ENCODE measurements at places on chromosomes 3 and 15.

DNA sequence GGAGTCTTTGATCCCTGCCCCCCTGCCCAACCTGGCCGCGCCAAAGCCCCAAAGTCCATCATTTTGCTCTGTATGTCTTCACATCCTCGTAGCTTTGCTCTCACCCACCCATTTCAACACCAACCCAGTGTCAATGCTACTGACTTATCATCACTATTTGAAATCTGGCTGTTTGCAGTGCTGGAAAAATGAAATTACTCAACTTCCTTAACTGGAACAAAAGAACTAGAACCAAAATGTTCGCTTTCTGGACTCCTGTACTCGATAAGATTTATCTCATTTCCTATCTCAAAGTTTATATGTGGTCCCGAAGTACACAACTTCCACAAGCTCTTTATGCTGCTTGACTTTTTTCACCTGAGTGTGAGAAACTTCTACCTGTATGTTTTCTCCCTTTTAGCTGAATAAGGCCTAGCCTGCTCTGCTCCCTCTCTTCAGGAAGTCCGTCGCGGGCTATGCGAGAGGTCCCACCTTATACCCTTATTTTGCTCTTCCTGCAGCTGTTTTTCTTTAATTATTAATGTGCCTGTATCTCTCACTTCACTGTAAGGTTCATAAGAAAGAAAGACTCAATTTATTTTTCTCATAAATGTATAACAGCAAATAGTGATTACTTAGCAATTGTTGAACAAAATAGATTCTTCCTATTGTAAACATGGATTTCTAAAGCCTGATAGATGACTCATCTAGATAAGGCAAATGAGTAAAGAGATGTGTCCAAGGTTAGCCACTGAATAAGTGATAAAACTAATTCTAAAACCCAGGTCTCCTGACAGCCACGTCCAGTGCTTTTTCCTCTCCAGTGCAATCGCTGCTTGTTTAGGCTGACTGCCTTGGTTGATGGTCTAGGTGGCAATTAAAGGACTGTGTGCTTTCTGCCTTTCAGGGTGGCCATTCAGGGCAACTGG, 464.1 kb upstream of the TPRG1 start:
- no peak for DNase-seq

DNA sequence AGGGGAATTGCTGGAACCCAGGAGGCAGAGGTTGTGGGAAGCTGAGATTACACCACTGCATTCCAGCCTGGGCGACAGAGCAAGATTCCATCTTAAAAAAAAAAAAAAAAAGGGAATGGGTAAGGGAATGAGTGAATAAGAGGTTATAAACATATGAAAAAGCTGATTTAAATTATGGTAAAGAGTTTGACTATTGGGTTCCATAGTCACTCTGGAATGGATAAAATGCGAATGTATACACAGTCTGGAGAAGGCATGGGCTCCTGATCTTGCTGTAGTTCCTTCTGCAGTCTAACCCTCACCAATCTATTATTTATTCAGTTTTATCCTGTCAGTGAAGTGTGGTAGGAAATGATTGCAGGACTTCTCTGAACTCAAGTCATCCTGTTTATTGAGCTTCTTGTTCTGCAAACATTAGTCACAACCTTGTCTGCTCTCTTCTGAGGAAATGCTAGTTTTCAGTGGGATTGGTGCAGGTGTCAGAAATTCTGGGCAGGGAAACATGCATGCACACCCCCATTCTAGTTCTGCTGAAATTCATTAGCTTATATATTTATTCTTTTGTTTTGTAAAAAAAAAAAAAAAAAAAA, 190.9 kb upstream of the CFAP20DC start:
- no peak for DNase-seq

DNA sequence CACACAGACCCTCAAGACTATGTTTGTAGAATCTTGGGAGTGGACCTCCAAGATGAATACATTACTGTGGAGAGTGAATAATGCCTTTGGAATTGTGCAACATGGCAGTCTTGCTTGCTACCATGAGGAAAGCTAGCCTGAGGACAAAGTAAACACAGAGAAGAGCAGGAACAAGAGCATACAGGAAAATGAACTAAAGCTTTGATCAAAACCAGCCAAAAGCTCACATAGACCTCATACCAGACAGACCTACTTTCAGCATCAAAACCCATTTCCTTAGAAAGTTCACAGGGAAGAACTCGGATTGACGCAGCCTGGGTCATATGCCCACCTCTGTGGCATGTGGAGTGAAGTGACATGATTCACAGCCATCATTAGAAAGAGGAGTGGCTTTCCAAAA, 3.3 kb upstream of the RAB8B start:
- DNase-seq = no peak

DNA sequence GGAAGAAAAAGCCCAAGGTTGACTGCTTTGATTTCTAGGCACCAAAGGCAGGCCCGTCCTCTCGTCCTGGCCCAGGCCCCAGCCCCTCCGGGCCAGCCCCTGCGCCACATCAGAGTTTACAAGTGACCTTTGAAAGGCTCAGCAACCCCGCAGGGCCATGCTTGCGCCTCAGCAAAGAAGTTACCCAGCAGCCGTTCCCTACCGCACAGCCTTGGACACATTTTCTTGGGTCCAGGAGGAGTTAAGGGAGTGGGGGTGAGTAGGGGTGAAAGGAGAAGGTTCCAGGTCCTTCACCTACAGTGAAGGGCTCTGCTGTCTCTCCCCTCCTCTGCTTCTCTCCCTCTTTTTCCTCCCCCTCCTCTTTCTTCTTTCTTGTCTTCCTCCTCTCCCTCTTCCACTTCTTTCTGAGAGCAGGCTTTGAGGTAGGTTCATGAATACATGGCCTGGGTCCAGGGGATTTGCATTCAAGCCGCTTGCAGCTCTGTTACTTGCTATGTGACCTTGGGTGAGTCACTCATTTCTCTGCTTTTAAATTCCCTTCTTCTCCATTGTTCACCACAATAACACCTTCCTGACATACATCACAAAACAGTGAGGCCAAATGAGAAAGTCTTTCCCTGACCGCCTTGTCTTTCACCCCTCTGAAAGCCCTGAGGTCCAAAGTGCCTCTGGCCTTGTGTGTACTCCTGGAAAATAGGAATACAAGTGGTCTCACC, 223.3 kb upstream of the TPRG1 start:
- DNase-seq = no peak

- DNase-seq = no peak
Observed at GRCh38 chr3:128503751-128504532, 10.9 kb upstream of the GATA2 start.

DNA sequence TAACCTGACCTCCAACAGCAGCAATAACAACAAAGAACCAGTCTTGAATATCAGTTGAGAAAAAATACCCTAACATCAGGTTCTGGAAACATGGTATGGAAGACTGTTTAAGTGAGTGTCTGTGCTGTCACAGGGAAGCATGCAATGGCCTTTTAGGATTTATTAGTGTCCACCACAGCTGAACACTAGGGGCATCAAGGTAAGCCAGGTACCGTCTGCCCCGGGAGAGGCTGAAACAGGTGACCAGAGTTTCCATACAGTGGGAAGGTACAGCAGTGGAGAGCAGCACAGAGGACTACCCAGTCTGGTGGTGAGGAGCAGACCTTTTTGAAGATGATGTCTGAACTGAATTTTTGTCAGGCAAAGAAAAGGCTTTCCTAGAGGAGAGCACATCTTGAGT, 18.4 kb downstream of the ZDHHC23 start:
- DNase-seq = no peak

GRCh38 chr3:73540969-73541740, 83.6 kb downstream of the PDZRN3 start:
- no peak for DNase-seq

- DNase-seq = no peak
Observed at GRCh38 chr3:149055575-149055974, 30.8 kb downstream of the HLTF start.

All from omental fat pad (tissue), 4 donors.